DMS79 (cell line): ENCODE measurements at places on chromosomes 4 and X.

GRCh38 chr4:176436293-176436973 is 116.7 kb downstream of the SPCS3 start:
- no peak for DNase-seq

- no peak for DNase-seq
Measured at GRCh38 chr4:177052211-177052934, 257.3 kb upstream of the NEIL3 start.

GRCh38 chrX:9088896-9089295 is 55.0 kb upstream of the FAM9B start:
- no peak for DNase-seq

DNA sequence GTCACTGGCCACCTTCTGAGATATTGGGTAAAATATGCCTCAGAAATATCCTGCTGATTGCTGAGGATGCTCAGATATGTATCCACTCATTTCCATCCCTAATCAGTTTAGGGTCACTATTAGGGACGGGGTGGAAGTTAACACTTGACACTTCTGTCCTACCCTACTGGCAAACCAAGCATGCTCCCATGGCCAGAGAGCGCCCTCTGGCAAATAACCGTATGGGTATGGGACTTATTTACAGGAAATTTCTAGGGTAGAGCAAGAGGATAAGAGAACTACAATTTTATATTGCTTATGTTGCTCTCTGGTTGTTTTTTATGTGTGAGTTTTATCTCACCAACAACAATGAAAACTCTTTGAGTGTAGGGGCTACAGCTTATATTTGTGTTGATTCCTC is 86.8 kb upstream of the TSPAN7 start:
- DNase-seq, result no peak

- no peak for DNase-seq
Measured at GRCh38 chr4:38367642-38368174, 296.3 kb upstream of the KLF3 start.

DNA sequence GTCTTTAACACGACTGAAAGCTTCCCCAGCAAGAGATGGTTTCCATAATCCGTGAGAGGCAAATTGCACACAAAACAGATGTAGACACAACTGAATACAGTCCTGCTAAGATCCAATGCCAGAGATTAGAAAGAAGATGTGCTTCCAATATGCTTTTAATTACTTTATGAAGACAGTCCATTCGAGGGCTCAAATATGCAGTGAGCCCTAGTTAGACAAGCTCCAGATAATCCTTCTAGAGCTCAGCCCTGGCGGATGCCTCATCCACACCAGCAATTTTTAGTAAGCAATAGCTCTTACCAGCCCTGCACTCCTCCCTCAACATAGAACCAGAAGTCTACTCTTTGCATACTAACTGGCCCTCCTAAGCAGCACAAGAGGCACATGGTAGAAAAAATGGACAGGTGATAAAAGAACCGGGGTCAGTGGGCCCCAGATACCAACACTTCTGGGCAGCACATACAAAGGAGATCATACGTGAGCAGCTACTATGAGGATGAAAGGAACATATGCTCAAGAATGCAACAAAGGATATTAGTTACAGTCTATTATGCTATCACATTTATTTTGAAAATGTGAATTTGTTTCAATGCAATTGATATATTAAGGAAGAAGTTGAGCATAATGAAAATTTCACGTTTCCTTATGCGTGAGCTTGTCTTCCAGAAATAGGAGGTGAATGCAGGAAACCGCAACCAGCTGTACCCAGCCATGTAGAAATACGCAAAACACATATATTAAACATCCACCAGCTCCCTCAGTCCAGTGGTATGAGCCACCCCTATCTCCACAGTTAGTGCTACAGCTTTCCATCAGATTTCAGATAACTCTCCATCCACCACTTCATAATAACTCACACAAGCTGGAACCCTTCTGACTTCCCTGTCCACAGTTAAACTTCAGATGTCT is 34.3 kb downstream of the GPC4 start:
- DNase-seq, result no peak

- no peak for DNase-seq
Measured at GRCh38 chr4:4386736-4387392, at the start of gene NSG1. TSS of gene NSG1 (plus strand) at chr4:4387102. CDS start at chr4:4387630, 528 bp downstream.

GRCh38 chr4:18109676-18110075 is 88.1 kb upstream of the LCORL start:
- DNase-seq, result no peak

DNA sequence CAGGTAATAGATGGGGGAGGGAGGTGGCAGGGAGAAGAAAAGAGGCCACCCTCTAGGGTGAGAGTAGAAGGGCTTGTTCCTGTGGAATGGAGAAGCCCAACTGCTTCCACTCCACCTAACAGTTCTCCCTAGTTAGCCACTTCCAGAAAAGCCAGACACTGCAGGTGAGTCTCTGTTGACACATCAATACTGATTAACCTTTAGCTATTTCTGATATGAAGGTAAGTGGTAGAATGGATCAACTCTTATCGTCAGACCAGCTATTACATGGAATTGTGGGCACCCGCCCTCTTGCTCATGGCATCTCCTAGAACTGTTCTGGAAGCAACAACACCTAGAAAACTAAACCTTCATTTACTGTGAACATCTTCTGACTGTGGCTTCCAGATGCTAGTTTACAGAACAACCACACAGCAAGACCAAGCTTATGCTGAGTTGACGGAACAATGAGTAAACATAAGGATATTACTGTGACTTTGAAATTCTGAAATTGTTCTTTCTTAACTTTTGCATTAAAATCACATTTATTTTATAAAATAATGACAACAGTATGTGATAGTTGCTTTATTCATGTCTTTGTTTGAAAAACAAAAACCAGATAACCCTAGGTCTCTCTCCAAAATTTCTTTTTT is 44.7 kb downstream of the ANXA3 start:
- DNase-seq, result no peak
